ENCODE measurements at places on chromosomes 1 and 21.

GRCh38 chr1:21217812-21218596, 41.3 kb upstream of the EIF4G3 start:
- no peak for DNase-seq

DNA sequence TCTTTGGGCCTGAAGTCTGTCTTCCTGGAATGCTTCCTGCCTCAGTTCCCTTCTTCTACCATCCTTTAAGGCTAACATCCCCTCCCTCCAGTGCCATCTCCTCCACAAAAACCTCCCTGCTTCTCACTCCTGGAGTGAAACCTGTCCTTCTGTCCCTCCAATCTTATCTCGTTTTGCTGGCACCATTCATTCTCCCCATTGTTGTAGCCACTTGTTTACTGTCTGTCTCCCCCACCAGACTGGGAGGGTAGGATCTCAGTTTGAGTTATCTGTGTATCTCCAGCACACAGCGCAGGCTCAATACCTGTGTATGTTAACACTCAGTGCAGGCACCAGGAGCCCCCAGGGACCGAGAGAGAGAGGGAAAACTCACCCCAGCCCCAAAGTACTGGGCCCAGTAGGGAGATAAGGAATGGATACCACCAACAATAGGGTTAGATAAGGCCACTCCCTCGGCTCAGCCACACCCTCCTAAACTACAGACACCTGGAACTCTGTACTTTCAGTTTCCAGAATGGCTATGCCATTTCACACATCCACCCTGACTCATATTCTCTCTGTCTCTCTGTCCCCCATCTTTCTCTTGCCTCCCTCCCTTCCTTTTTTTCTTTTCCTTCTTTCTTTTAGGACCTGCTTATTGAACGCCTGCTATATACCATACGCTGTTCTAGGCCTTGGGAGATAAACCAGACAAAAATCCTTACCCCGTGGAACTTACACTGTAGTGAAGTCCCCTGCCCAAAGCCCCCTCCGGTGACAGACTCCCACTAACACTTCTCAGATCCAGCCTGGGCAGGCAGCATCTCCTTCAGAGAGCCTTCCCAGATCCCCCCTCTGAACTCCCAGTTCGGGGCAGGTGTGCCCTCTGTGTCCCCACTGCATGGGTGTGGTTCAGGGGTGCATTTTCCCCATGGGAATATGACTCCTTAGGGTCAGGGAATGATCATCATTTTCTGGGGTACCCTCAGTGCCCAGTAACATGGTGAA, 3.3 kb upstream of the SSBP3 start:
- no peak for DNase-seq

- no peak for DNase-seq
Observed at GRCh38 chr21:41585199-41585994, 77.4 kb upstream of the TMPRSS2 start.

DNA sequence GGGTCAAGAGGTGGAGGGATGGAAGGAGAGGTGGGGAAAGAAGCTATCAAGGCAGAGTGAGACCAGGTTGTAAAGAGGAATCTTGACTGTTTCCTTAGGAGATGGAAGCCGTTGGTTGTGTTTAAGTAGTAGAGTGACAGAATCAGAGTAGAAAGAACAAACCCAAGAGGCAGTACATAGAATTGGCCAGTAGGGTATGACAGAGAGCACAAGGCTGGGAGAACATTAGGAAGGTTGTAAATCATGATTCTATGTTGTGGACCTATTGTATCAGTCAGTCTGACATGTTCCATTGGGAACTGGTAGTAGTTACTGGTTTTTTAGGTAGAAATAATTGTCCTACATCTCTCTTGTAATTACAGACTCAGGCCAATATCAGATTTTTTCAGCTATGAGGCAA, 486.9 kb upstream of the USP24 start:
- no peak for DNase-seq

DNA sequence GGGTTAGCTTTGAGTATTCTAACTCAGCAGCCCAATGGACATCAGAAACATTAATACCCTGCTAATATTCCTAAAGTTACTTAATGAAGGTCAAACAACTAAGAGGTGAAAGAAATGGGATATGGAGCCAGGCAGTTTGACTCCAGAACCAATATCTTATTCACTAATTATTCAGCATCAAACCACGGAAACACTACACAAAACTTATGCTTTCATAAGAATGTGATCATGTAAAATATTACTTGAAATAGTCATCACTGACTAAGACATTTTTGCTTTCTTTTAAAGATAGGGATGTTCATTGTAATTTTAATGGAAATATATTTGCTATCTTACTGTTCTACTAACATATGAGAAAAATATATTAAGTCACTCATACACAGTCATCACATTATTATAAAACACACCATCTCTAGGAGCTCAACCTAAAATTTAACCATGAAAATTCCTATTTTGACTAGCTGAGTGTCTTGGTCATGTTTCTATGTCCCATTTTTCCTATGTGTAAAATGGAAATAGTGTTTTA, 240.9 kb downstream of the KCTD3 start:
- no peak for DNase-seq

Data from AG04449 (cell line).